Stimulated activated CD8-positive, alpha-beta memory T cell treated with anti-CD3 and anti-CD28 coated beads, Interleukin-15, amount 100 ng/mL, for 4 hours (primary cell): ENCODE measurements at places on chromosomes 4 and X.

DNA sequence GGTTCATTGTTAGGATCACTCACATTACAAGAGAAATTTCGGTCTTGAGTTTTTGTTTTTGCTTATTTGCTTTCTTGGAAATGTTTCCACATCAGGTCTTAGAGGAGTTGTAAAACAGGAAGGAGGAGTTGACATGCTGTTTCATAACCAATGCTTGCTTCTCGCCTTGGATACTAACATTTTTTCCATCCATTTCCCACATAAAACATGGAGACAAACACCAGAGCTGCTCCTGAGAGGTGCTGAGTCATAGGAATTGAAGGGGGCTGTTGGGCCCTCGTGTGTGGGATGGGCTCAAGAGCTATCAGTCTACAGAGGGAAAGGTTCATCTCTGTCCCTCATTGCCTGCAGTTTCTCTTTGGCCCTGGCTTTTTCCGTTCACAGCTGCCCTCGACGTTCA, 29.9 kb downstream of the TBL1X start:
- no peak for DNase-seq

DNA sequence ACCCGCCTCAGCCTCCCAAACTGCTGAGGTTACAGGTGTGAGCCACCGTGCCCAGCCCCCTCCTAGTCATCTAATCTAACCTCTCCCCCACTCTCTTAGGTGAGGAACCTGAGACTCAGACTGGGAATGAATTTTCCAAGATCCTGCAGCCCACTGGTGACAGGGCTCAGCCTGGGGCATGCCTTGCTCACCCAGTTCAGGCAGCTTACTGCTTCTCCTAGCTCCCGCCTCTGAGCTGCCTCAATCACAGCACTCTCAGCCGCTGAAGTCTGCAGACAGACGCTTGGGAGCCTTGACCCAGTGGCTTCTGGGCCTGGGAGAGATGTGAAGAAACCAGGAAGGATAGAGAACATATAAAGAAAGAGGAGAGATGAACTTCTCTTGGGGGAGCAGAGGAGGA, 24.4 kb downstream of the PJA1 start:
- DNase-seq = no peak

GRCh38 chr4:833156-833555, 7.2 kb upstream of the CPLX1 start:
- DNase-seq = no peak

DNA sequence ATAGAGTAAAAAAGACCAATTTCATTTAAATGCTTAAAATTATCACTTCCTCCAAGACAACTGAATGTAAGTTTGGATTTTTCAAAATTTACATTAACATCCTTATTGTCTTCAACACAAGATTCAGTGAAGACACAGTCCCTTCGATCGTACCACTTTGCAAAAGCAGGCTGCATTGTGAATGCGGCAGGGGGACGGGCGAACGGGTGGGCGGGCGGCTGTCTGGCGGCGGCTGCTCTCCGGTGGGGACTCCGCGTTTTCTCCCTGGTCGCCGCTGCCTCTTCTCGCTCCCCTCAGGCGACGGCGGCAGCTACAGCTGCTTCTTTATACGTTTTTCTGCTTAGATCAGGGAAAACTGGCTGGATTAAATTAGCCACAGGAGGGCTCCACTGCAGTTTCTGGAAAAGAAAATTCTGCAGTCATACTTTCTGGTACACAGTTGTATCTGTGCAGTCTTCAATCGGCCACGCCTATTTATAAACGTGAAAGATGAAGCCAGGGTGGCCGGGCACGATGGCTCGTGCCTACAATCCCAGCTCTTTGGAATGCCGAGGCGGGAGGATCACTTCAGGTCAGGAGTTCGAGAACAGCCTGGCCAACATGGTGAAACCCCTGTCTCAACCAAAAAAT, 33.9 kb upstream of the HPF1 start:
- DNase-seq = no peak
